ENCODE measurements at places on chromosomes 16 and 17.

GRCh38 chr16:15034266-15035162 lies 21.4 kb downstream of the NTAN1 start:
- DNase-seq: no peak

DNA sequence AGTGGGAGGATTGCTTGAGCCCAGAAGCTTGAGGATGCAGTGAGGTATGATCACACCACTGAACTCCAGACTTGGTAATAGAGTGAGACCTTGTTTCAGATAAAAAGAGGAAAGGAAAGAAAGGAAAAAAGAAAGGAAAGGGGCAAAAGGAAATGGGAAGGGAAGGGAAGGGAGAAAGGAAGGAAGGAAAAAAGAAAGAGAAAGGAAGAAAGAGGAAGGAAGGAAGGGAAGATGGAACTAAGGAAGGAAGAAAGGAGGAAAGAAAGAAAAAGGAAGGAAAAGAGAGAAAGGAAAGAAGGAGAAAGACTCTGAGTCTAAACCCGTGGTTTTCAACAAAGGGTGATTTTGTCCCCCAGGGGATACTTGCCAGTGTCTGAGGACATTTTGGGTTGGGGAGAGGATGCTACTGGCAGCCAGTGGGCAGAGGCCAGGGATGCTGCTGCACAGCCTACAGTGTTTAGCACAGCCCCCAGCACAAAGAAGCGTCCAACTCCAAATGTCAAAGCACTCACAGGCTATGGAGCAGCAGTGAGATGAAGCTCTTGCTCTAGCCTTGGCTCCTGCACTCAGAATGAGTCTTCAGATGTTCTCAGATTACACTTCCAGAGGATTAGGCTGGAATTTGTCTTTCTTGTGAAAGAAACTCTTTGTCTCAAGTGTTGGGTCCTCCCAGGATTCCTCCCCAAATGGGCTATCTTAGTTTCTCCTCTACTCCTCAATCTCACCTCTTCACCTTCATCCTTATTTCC lies 64.2 kb downstream of the BMERB1 start:
- no peak for DNase-seq

DNA sequence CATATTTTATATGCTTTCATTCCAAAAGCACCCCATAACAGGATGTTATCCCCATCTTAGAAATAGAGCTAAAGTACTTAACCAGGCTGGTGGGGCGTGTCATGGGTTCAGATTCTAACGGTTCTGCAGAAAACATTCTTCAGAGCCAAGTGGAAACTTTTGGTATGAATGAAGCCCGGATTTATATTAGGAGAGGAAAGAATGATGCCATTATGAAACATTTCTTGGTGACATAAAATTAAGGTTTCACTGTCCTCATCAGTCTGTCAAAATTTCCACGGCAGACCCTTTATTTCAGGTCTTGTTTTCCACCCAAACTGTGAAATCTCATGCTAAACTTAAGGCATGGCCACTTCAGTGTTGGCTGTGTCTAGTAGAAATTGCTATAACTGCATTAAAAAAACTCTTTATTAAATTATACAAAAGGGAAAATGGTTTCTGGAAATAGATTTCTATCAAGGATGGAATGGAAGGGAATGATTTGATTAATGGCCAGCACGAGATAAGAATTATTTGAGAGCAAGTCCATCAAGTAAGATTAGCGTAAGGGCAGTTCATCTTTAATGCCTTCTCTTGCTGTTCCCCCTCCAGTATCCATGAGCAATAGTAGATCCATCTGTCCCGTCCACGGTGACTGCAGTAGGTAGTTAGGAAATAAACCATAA lies 11.7 kb downstream of the PRKCA start:
- DNase-seq: no peak

DNA sequence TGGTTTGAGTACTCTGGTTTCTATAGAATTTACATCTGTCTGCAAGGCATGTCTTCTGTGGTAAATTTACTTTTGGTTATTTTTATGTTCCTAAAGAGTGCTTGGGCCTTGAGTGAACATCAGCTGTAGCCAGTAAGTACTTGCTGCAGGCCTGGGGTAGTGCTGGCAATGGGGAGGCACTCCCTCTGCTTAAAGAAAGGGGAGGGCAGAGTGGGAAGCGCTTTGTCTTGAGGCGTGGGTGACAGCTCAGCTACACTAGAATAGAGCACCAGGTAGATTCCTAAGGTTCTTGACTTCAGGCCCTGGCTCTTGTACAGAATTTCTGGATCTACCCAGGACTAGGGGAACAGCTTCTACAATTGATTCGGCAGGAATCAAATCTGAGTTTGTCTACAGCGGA lies 50.6 kb downstream of the MPHOSPH6 start:
- DNase-seq: no peak

- DNase-seq: peak; percentile 29
Observed at GRCh38 chr17:40912486-40913210, 24.8 kb downstream of the KRT23 start.

GRCh38 chr17:43979671-43980070 lies 24.8 kb upstream of the NAGS start:
- DNase-seq: no peak

DNA sequence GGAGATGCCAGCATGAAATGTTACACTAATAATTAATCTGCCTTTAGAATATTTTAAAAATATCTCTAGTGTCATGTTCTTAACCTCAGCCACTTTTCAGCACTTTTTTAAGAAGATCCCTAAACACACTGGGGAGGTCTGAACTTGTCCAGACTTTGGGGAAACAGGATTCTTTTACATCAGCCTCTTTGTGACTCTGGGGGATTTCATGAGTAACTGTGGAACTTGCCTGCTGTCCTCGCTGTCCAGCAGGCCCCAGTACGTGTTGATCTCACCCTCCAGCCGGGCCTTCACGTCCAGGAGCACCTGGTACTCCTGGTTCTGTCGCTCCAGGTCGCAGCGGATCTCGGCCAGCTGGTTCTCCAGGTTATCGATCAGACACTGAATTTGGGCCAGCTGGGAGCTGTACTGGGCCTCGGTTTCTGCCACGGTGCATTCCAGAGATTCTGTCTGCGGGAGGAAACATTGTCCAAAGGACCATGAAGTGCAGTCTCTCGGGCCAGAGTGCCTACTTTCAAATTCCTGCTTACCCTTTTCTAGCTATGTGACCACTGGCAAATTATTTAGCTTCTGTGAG lies 5.5 kb downstream of the KRT40 start:
- no peak for DNase-seq

- no peak for DNase-seq
Observed at GRCh38 chr16:66369055-66369592, 2.6 kb downstream of the CDH5 start.

DNA sequence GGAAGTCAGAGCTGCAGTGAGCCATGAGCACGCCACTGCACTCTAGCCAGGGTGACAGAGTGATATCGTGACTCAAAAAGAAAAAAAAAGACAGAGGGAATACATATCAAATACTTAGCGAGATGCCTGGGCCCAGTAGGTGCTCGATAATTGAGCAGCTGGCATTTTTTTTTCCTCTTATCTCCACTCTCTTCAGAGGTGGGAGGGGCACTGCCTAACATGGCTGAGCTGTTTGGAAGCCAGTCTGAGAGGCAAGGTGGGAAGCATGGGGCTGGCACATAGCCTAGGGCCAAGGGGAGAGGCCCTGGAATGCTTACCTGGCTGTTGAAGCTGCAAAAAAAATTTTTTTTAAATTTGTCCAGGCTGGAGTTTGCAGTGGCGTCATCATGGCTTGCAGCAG lies 38.4 kb downstream of the HIC1 start:
- DNase-seq: no peak

DNA sequence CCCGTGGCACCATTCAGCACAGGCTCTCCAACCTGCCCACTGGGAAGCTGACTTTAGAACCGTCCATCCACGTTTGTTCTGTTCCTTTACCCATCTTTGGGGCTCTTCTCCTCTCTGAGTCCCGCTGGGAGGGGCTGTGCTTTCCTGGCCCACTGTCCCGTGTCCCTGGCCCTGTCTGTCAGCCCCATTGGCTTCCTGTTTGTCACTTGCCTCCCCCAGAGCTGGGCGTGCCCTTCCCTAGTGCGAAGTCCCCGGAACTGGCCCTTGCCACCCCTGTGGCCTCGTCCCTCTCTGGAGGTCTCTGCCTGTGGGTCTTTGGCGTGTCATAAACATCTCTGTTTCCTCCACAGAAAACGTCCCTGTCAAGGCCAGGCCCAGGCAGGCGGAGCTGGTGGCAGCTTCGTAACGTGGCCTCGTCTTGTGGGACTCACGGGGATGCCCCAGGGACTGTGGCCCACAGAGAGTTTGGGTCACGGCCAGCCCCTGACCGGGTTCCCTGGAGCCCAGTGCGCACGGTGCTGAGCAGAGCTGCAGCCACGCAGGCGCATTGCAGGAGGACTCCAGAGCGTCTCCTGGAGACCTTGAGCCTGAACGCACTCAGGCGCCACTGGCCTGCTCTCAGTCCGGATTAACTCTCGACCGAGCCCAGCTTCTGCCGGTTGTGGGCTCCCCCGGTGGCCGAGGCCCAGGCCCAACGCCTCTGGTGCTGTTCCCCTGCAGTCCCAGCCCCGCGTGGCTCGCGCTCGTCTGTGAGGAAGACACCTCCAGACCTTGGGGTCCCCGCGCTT lies 7.3 kb downstream of the CHMP6 start:
- no peak for DNase-seq

DNA sequence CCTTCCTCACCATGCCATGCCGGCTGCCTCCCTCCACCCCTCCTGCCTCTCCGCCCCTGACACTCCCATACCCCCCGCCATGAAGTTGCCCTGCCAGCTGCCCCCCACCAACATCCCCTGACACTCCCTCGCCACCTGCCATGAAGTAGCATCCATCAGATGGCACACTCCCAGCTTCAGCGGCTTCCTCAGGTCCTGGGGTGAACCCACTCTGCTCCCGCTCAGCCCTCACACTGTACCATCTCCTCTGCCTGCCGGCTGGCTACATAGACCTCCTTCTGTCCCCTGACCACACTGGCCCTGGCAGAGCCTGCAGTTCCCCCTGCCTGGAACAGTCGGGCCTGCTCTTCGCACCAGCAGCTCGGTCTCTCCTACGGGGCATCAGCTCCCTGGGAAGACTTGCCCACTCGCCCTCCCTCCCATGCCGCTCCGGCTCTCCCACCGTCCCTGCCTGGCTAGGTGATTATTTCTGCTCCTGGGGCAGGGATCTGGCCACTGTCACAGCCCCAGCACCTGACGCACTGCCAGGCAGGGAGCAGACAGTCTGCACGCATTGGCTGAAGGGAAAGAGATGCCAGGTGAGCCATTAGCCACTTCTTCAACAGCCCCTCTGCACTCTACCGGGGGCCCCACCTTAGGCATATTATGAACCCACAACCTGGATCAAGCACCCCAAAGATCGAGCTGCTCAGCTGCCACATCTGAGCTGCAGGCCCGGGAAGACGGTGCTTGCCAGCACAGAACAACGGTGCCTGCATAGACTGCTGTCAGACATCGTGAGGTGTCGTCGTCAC lies 9.0 kb downstream of the CANT1 start:
- no peak for DNase-seq

DNA sequence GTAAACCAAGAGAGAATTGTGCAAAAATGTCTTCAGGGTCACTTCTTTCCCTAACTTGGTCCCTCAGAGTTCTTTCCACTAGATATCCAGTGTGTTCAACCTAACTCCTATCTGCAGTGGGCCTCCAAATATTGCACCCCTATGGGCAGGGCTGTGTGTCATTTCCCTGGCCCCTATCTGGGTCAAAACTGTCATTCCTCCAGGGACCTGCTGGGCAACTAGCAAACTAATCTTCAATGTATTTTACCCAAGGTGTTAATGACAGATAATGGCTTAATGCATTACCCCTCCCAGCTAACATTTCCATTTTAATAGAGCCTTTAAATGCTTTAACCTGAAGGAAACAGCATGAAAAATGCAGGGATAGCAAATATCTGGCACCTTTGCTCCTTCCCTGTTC lies 25.8 kb upstream of the SKAP1 start:
- no peak for DNase-seq

GRCh38 chr16:68264128-68265077 lies at the start of gene SLC7A6:
Gene SLC7A6 (plus strand): TSS chr16:68264526. CDS start chr16:68274727, 10,201 bp downstream.
- peak; percentile 85 for DNase-seq

GRCh38 chr17:57271821-57272220 lies 15.5 kb downstream of the MSI2 start:
- peak; percentile 40 for DNase-seq

DNA sequence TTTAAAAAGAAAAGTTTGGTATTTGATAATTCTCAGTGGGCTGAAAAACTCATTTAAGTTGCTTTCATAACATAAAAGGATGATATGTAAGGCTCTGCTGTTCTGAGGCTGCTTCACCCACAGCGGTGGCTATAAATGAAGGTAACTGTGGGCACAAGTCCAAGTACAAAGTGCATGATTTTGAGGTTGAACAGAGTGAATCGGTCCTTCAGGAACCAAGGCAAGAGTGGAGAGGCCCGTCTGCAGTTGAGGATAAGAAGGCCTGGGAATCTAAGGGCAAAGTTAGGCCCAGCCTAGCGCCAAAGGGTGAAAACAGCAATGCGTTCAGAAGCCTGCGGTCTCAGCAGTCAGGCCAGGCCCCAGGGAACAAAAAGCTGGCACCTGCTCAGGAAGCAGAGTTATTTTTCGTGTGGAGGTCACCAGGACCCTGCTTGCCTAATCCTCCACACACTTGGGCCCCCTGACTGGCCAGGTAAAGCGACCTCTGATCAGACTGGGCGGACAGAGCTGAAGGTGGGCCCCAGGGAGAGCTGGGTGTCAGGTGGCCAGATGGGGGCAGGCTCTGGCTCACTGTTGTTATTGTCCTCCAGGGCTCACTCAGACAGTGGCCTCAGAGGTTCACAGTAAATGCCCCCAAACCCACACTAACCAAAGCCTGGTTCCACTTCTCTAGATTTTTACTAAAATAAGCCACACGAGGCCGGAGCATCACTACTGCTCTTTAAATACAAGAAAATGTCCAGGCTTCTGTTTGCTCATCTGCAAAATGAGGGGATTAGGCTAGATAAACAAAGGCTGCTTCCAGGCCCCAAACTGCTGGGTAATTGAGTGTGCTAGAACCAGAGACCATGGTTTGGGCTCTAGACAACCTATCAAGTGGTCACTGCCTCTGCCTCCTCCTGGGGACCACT lies 46.5 kb downstream of the TEX2 start:
- peak; percentile 73 for DNase-seq

- no peak for DNase-seq
Observed at GRCh38 chr16:86379505-86379846, 130.9 kb upstream of the FOXF1 start.

DNA sequence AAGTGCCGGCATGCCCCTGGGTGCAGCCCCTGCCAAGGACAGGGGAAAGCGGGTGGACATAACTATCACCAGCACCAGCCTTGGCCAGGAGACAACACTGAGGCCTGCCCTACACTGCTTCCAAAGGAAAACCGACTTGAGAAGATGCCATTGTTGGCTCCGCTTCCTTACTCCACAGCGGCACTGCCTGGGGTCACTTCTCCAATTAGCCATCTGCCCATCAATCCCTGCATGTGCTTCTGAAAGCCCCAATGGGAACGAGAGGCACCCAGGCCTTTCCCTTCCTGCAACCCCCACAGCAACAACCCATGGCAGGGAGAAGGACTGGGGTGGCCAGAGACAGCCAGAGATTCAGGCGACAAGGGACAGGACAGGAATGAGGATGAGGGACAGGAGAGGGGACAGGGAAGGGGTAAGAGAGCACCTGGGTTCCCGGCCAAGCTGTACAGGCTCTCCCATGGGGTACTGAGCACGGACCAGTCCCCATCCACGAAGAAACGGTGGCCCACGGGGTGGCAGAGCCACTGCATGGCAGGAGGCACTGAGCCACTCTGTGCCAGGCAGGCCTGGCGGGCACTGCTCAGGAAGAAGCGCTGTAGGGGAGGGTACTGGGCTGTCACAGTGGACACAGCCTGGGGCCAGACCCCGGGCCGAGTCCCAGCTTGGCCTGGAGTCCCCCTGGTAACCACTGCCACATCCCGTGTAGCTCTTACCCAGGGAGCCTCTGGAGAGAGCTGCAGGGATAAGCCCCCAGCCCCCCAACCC lies 21.2 kb downstream of the SREBF1 start:
- no peak for DNase-seq
